ENCODE measurements at places on chromosomes 1 and 21. TPM values are rescaled to one million over a fixed set of nuclear protein-coding genes. Genes with fewer than 3 reads are reported as not detected.

FYB2 gene
- not detected for polyA plus RNA-seq

PGLYRP3 gene
- not detected for polyA plus RNA-seq

UBL4B gene
- polyA plus RNA-seq: not detected

SLC9C2 gene
- polyA plus RNA-seq: not detected

MROH9 gene
- not detected for polyA plus RNA-seq

C8B gene
- not detected for polyA plus RNA-seq

OR2L13 gene
- polyA plus RNA-seq: 0.39 TPM

GPR37L1 gene
- 0.11 TPM for polyA plus RNA-seq

FAM20B gene
- polyA plus RNA-seq: 5.5 TPM

KPRP gene
- polyA plus RNA-seq: not detected

CCDC190 gene
- not detected for polyA plus RNA-seq

SELE gene
- not detected for polyA plus RNA-seq

SUSD4 gene
- polyA plus RNA-seq: 0.29 TPM

EIF3I gene
- 154 TPM for polyA plus RNA-seq

GPBP1L1 gene
- 83.4 TPM for polyA plus RNA-seq

CDC20 gene
- 0.58 TPM for polyA plus RNA-seq

SPRR4 gene
- polyA plus RNA-seq: not detected

FCRL4 gene
- polyA plus RNA-seq: 0.06 TPM

SLC1A7 gene
- polyA plus RNA-seq: not detected

CD52 gene
- 10,525 TPM for polyA plus RNA-seq

SPRR2E gene
- not detected for polyA plus RNA-seq

UBASH3A gene
- polyA plus RNA-seq: 1.6 TPM

LINGO4 gene
- polyA plus RNA-seq: not detected

COA7 gene
- 7.2 TPM for polyA plus RNA-seq

DCDC2B gene
- not detected for polyA plus RNA-seq

CELSR2 gene
- 0.15 TPM for polyA plus RNA-seq

TMEM200B gene
- 0.33 TPM for polyA plus RNA-seq

CFHR3 gene
- not detected for polyA plus RNA-seq

SEMA4A gene
- polyA plus RNA-seq: 11.0 TPM

FCRL2 gene
- 52.3 TPM for polyA plus RNA-seq

FCGR3A gene
- 4.4 TPM for polyA plus RNA-seq

IGSF9 gene
- 0.08 TPM for polyA plus RNA-seq

WDR64 gene
- polyA plus RNA-seq: 0.90 TPM

CYP4X1 gene
- polyA plus RNA-seq: not detected

ACTL8 gene
- polyA plus RNA-seq: not detected

SYT11 gene
- 4.9 TPM for polyA plus RNA-seq

PRAMEF25 gene
- polyA plus RNA-seq: not detected

UBE2U gene
- not detected for polyA plus RNA-seq

CELA3A gene
- not detected for polyA plus RNA-seq

RAP1GAP gene
- not detected for polyA plus RNA-seq

SLC5A9 gene
- not detected for polyA plus RNA-seq

NR1I3 gene
- polyA plus RNA-seq: not detected

AHDC1 gene
- 1.1 TPM for polyA plus RNA-seq

BSND gene
- polyA plus RNA-seq: not detected

KRTAP21-2 gene
- not detected for polyA plus RNA-seq

ZYG11A gene
- 0.33 TPM for polyA plus RNA-seq

OR2L8 gene
- not detected for polyA plus RNA-seq

KIAA1614 gene
- polyA plus RNA-seq: not detected

RBP7 gene
- polyA plus RNA-seq: 1.3 TPM

TNFRSF4 gene
- not detected for polyA plus RNA-seq

S100A1 gene
- polyA plus RNA-seq: not detected

CFH gene
- polyA plus RNA-seq: not detected

TARS2 gene
- 37.4 TPM for polyA plus RNA-seq

F13B gene
- polyA plus RNA-seq: not detected
